ENCODE measurements at places on chromosomes 5 and 9.

DNA sequence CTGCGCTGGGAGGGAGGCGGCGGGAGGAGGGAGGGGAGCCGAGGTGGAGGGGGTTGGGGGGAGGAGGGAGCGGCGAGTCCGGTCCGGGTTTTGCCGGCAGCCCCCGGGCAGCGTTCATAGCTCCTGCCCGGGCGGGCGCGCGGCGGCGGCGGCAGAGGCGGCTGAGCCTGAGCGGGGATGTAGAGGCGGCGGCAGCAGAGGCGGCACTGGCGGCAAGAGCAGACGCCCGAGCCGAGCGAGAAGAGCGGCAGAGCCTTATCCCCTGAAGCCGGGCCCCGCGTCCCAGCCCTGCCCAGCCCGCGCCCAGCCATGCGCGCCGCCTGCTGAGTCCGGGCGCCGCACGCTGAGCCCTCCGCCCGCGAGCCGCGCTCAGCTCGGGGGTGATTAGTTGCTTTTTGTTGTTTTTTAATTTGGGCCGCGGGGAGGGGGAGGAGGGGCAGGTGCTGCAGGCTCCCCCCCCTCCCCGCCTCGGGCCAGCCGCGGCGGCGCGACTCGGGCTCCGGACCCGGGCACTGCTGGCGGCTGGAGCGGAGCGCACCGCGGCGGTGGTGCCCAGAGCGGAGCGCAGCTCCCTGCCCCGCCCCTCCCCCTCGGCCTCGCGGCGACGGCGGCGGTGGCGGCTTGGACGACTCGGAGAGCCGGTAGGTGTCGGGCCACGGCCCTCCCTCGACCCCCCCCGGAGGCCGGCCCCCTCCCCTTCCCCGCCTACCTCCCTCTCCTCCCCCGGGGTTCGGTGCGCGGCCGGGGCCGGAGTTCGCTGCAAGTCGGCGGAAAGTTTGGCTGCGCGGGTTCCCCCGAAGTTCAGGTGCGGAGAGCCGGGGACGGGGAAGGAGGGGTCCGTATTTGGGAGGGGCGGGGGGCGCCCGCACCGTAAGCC lies at the start of gene CXXC5:
Gene CXXC5 (plus strand): TSS at position 145 of the 877 bp plus-strand sequence. CDS start 32,175 bp downstream, outside the sequence.
- no peak for DNase-seq

DNA sequence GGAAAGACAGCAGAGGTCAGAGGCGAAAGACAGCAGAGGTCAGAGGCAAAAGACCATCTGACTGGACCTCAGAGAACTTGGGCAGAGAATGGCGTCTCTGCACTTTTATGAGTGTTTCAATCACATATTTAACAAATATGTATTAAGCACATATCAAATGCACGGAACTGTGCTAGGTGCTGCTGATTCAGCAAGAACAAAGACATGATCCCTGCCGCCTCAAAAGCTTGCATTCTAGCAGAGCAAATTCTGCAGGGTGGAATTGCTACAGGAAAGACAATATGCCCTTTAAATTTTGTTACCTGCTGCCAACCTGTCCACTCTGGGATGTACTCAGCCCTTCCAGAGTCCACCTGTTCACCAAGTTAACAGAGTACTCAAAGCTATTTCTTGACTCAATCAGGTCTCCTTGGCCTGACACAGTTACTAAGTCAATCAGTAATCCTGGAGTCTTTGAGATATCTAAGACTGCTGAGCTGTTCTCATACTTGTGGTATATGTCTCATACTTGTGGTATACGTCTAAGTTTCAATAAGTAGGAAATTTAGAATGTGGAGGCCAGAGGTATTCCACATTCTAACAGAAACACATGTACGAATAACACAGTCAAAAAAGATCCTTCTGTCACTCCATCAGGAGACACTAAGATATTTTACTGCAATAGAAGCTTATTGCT lies 131.8 kb downstream of the GNAQ start:
- DNase-seq: no peak

DNA sequence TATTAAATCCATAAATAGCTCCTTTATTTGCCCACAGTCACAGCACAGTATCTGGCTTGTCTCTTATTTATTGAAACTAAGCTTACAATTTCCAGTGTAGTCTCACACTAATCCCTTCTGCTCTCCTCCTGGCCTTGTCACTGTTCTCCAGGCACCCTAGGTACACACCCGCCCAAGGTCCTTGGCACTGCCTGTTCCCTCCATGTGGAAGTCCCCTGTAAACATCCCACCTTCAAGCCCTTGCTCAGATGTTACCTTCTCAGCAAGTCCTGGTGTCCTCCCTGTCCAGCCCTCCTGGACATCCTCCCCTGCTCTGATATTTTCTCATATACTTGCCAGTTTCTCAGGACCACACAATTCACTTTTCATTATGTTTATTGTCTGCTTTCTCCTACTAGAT lies 44.2 kb upstream of the CFAP157 start:
- no peak for DNase-seq

GRCh38 chr5:61329550-61330128 lies 2.4 kb upstream of the ZSWIM6 start:
- DNase-seq: no peak

DNA sequence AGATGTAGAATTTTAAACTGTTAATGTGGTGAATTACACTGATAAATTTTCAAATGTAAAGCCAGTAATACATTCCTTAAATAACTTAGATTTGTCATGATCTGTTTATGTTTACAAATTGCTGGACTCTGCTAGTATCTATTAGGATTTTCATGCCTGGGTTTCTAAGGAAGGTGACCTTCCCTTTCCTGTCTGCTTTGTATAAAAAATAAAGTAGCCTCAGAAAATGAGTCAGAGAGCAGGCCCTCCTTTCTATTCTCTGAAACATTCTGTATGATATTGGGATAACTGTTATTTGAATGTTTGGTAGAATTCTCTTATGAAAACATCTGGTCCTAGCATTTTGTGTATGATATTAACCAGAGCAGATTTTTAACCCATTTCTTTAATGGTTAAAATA lies 255.3 kb downstream of the SYK start:
- DNase-seq: no peak

DNA sequence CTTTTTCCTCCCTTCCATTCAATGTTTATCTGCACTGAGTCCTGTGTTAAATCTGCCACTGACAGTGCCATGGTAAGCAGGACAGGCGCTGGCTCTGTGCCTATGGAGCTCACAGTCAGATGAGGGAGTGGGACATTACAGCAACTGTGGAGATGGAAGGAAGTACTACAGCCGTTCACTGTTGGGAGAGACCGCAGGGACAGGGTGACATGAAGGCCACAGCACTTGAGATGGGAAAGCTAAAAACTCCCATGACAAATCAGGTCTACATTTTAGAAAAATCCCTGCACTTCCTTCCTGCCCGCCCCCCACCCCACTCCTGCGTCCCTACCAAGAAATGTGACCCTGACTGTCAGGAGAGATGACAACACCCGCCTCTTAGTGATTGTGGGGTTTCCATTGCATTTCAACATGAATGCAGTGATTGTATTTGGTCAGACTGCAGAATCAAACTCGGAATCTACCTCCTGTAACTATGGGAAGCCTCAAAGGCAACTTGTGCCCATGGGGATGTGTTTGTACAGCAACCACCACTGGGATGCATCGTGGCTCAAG lies 56.4 kb downstream of the GTF3C4 start:
- no peak for DNase-seq

GRCh38 chr5:153752890-153753289 lies 262.4 kb downstream of the GRIA1 start:
- DNase-seq: no peak

- DNase-seq: no peak
These were observed 108.4 kb upstream of the FGF10 start for GRCh38 chr5:44497606-44498005.

DNA sequence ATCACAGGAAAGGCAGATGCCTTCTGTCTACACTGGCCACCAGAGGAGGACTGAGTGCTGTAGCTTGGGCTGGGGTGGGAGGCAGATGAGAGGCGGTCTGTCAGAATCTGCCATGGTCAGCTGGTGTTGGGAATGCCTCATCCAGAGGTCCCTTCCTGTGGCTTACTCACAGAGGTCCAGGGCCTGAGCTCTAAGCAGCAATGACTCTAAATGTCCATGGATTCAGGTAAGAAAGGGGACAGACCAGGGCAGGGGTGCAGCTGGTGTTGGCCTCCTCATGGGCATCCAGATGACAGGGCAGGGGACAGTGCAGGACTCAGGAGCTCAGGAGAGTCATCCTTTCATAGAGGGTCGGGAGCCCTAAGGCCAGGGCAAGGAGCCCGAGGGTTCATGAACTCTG lies 165.0 kb downstream of the ICE1 start:
- no peak for DNase-seq

- no peak for DNase-seq
These were observed 15.6 kb downstream of the NDUFAF2 start for GRCh38 chr5:60960591-60960990.

DNA sequence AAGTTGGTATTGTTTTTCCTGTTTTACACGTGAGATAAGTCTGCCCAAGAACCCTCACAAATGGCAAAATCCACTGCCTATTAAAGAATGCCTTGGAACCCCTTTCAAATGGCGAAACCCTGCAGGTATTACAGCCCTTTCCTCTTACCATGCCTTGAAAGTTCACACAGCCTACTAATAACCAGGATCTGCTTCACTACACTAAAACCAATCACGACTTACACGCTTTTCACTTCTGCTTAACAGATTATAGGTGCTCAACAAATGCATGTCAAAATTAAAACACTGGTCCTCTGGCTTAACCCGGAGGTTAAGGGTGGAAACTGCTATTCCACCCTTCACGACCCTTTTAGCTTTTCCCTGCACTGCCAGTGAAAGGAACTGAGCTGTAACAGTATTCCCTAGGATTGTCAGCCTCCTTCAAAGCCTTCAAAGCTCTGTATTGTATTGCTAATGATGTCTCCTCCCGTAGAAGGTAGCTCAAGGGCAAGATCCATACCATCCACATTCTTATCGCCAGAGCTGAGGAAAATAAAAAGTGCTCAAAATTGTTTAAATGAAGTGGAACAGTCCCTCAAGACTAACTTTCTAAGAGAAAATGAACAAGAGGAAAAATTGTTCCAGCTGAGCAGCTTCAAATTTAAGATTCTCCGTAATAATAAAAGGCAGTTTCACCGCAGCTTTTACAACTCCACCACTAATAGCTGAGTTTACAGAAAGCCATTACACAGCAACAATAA lies 997 bp downstream of the AUH start:
- no peak for DNase-seq

- no peak for DNase-seq
These were observed 68.3 kb downstream of the ADAMTS2 start for GRCh38 chr5:179276838-179277395.

Measured in stimulated activated CD8-positive, alpha-beta memory T cell treated with anti-CD3 and anti-CD28 coated beads, Interleukin-7, amount 100 ng/mL, for 48 hours (primary cell).